ENCODE measurements at places on chromosomes 3 and 15. TPM values are rescaled to one million over a fixed set of nuclear protein-coding genes. Genes with fewer than 3 reads are reported as not detected.

DNA sequence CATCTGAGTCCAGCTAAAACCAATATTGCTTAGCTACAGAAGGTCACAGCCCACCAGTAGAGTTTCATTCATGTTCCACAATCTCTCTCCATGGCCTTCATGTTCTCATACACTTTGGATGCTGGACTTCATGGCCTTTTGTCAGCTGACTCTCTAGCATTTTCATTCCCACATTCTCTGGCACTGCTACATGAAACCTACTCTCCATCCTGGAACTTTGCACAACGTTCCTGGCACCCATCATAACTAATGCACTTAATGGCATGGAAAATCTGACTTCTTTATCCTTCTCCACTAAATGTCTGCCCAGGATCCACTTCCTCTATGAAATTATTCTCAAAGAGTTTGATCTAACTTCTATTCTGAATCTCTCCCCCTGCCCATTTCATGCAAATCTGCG is 56.9 kb downstream of the SLC9A9 start:
- no peak for DNase-seq

Gene TUSC7
- total RNA-seq = not detected

- DNase-seq = peak; percentile 59
Observed at GRCh38 chr3:14543446-14543845, 3.3 kb upstream of the GRIP2 start.

Gene HEG1
- 154 TPM for total RNA-seq

Gene CYP1A2
- total RNA-seq = not detected

Gene ARGFX
- not detected for total RNA-seq

DNA sequence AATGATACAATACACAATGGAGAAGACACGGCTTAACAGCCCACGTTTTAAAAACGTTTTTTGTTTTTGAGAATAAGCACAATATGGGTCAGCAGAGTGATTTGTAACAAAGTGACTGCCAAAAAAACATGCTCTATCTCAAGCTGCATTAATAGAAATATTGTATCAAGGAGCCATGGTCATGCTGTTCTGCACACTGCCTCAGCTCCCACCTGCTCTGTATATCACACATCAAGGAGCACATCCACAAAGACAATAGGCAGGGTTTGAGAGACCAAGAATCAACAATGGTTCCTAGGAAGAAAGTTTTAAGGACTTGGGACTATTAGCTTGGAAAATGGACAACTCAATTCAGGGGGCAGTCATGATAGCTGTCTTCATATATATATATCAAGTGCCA is 6.3 kb upstream of the BBX start:
- no peak for DNase-seq

- DNase-seq = no peak
Observed at GRCh38 chr3:99549957-99550603, 88.3 kb upstream of the COL8A1 start.

DNA sequence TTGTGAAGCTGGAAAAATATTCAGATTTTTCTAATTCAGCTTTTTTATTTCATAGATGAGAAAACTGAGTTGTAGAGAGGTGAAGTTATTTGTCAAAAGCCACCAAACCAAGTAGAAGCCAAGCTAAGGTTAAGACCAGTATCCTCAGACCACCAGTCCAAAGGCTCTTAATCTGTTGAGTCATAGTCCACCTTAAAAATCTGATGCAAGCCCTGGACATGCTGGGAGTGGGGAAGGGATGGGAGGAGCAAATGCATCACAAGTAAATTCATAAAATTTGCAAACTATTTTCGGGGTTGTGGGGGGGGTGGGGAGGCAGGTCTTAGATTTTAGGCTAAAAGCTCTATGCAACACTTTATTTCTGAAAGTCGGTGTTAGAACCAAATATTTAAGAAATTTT is 307.7 kb upstream of the SEMA6D start:
- no peak for DNase-seq

Gene P2RY14
- 8.4 TPM for total RNA-seq

GRCh38 chr15:87747087-87747486 is 509.5 kb downstream of the NTRK3 start:
- DNase-seq = no peak

GRCh38 chr15:43107751-43108150 is 1.9 kb upstream of the UBR1 start:
- DNase-seq = no peak

DNA sequence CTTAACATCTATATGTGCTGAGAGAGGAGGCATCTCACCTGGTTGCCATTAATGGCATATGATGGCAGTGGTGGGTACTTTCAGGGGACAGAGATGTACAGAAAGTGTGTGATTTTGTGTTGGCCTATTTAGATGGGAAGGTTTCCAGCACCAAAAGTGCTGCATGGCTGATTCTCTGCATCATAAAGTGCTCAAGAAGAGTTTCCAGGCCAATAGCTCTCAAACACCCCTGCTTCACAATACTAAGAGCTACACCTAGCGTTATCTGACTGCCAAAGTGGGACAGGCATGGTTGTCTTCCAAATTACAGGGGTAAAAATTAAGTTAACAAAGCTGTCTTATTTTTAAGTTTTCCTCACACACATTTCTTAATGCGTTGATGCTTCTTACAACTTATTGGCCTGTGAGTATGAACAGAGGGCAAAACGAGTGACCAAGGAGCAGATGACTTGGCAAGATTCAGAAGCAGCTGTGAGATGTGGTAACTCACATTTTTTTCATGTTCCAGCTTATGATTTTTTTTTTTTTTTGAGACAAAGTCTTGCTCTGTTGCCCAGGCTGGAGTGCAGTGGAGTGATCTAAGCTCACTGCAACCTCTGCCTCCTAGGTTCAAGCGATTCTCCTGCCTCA is 41.4 kb upstream of the VEPH1 start:
- no peak for DNase-seq

DNA sequence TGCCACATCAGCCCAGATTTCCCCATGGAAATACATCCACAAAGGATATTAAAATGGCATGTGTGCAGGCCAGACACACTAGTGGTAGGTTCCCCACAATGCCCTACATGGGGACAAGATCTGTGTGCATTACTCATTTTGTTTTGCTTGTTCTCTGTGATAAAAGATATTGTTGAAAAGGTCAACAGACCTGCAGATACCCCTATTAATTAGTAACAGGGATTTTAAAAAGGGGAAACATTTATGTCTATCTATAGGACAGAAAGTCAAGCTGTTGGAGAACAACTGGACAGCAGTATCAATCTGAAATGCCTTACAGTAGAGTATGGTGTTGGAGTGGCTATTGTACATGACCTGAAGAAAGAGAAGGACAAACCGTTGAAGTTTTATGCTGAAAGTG is 596.0 kb upstream of the GRM7 start:
- no peak for DNase-seq

Gene ITIH1
- total RNA-seq = not detected

- DNase-seq = no peak
Observed at GRCh38 chr3:59401924-59402323, 352.1 kb upstream of the CFAP20DC start.

Gene CASR
- not detected for total RNA-seq

GRCh38 chr3:171890398-171890797 is 47.2 kb downstream of the TMEM212 start:
- DNase-seq = no peak

Gene ZNF385D
- 1.4 TPM for total RNA-seq

GRCh38 chr15:33179874-33180273 is 14.6 kb downstream of the FMN1 start:
- no peak for DNase-seq

DNA sequence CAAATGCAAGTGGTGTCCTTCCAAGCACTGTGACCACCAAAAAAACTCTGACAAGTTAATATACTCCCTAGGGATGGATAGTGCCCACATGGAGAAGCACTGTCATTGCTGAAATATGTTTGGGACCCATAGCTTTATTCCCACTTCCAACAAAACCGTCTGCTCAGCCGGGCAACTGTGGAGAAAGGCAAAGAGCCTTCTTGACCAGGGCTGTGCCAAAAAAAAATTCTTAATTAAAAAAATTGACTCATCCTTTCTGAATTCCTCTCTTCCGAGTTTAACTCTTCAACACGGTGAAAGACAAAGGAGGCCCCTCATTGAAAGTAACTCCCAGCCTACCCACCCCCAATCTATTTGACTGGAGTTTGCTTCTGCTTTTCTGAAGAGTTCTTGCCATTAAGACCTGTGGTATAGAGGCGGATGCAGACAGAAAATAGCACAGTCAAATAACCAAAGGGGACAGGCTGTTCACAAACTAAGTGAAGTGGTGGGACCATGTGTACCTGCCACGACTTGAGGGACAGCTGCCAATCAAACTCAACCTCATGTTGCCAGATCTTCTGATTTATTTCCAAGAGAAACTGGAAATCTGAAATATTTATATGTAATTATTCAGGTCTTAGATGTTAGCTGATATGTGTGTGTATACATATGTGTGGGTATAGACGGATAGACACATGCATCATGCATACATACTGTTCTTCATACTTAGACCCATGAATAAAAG is 135.4 kb upstream of the PFN2 start:
- DNase-seq = no peak

DNA sequence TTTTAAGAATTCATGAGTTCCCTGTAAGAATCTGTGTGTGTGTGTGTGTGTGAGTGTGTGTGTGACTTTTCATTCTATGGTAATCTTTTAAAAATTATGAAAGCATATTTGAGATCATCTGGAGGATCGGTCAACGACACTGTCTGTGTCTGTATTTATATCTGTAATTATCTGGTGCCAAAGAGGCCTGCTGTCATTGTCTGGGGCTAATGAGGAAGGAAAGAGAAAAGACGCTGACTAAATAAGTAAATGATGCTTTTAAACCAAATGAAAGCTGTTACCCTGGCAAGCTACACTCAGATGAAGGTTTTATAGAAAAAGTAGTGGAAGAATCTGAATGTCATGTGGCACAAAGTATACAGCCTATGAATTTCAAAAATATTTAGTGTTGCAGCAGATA is 439.8 kb downstream of the RBMS3 start:
- no peak for DNase-seq

DNA sequence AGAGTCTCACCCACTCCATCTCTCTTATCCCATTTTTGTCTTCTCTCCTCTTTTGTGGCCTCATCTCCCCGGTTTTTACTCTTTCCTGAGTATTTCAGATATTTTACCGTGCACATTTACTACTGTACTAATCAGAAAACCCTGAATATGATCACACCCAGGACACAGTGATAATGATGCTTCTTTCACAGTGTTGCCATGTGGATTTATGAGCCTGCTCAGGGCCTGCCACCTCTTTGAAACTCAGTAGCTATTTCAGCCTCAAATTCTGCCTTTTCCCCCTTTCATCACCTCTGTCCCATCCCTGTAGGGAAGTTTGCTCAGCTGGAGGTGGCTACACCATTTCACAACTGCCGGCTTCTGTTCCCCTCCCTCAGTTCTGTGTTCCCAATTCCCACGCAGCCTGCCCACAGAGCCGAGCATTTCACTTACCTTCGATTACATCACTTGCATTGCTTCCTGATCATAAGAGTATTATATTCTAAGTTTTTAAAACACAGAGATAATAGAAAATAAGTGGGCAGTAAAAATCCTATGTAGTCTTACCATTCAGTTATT is 33.2 kb downstream of the ARNT2 start:
- DNase-seq = no peak

GRCh38 chr3:184384342-184384741 is 4.5 kb downstream of the CHRD start:
- DNase-seq = no peak

- no peak for DNase-seq
Observed at GRCh38 chr3:114308830-114309229, 15.0 kb downstream of the TIGIT start.

- DNase-seq = no peak
Observed at GRCh38 chr15:95919460-95919859, 411.0 kb upstream of the NR2F2 start.

GRCh38 chr3:156311431-156311830 is 191.1 kb downstream of the KCNAB1 start:
- no peak for DNase-seq

DNA sequence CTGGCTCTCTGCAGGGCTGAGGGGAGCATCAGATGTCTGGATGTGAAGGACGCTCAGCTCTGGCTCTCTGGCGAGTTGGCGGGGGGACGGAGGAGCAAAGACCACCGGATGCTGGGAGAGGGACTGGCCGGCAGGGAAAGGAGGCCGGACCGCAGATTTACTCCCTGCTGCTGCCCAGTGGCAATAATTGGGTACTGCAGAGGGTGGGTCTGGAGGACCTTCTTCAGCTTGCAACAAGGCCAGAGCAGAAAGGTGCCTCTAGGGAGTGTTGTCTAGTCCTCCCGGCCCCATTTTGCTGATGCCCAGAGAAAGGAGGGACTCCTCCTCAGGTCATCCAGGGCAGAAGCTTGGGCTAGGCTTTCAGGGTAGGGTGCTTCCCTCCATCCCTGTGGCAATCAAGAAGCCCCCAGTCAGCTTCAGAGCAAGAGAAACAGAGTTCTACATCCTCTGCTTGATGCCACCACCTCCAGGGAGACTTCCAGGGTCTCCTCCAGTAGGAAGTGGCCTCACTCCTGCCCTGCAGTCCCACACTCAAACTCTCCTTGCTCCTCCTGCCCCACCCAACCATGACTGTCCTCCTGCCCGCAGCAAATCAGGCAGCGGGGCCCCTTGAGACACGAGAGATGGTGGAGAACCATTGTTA is 20.3 kb upstream of the CSPG4 start:
- DNase-seq = peak; percentile 72

Gene ROPN1
- not detected for total RNA-seq

Gene TM4SF1
- 224 TPM for total RNA-seq

DNA sequence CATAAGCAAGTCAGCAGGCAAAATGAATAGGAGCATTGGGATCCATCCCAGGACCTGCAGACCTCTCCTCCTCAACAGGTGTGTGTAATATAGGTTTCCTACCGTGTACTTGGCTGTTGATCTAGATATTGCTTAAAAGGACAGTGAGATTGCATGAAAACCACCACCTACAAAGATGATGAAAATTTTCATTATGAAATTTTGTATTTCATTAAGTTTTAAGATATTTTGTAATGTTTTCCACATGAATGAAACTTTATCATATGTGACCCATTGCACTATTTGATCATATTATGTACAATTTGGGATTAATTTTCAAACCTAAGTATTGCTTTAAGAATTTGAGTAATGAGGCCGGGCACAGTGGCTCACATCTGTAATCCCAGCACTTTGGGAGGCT is 94.3 kb upstream of the TRPM1 start:
- no peak for DNase-seq

DNA sequence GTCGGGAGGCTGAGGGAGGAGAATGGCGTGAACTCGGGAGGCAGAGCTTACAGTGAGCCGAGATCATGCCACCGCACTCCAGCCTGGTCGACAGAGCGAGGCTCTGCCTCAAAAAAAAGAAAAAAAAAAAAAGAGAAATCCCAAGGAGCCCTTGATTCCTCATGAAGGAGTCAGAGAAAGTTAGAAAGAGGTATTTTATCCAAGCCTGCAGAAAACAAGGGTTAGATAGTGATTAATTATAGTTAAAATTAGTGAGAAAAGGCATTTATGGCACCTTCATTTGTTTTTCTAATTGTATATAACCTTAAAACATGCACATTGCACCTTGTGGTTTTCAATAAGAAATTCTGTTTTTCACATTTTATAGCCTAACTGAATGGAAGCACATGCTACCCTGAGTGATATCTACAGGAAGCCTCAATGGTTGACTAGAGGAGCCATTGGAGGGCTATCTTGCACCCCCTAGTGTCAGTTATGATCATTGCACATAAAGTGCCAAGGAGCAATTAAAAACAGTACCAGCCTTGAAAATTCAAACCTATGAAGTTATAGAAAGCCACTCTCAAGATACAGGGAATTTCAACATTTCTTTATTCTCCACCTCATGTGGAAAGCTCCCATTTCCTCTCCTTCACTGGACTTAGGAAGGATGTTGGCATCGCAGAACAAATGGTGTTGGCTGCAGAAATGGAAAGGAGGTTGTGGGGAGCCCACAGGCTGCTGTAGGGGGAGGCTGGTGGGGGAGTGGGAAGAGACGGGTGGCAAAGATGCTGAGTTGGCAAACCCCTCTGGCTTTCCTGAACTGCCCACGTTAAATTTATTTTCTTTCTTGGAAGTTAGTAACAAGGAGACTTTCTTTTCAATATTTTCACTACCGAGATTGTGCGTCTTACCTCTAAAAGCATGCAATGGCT is 48.5 kb downstream of the ITGA11 start:
- DNase-seq = peak; percentile 25

All from heart left ventricle (tissue), 16 donors.